ENCODE measurements at places on chromosomes 6 and 20.

- no peak for DNase-seq
These were observed 5.2 kb upstream of the IL17A start for GRCh38 chr6:52180787-52181558.

DNA sequence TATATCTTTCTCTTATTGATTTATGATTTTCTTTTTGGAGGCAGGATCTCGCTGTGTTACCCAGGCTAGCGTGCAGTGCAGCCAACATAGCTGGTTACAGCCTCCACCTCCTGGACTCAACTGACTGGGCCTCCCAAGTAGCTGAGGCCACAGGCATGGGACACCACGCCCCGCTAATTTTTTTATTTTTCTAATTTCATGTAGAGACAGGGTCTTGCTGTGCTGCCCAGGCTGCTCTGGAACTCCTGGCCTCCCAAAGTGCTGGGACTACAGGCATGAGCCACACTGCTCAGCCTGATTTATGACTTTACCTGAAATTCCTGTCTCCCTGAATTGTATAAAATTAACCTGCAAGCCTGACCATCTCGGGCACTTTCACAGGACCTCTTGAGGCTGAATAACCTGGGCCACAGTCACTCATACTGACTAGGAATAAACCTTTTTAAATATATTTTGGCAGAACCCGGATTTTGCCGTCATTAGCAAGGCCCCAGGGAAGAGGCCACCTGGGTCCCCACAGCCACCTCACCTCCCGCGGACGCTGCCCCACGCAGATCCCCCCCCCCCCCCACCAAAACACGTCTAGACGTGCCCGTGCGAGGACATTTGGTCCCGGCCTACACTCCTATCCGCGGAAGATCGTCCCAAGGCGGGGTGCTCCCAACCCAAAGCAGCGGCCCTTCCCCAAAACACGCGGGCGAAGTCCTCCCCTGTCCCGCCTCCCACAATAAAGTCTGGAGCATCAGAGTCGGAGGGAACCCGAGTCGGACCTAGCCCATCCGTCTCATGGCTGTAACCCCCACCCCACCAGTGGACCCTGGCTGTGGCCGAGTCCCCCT, 902 bp downstream of the ZNF337 start:
- DNase-seq: peak; percentile 32

DNA sequence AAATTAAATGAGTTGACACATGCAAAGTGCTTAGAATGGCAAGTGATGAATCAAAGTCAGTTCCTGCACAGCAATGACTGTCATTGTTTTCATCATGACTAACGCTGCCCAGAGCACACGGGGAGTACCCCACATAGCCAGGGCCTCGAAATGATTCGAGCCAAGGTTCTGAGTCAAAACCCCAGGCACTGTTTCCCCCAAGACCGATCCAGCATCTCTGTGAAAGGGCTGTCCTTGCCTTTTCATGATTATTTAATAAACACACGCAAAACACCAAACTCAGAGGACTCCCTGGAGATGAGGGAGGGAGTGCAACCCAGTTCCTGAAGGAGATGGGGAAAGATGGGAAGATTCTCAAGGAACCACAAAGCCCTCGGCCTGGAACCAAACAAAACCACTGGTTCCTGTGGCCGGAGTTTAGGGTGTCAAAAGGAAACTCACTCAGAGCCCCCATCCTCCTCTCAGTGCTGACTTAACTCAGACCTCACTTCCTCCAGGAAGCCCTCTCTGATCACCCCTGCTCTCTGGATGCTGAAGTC, 3.8 kb downstream of the PREX1 start:
- DNase-seq: peak; percentile 65

GRCh38 chr6:97462031-97462430, 179.0 kb upstream of the MMS22L start:
- DNase-seq: no peak

DNA sequence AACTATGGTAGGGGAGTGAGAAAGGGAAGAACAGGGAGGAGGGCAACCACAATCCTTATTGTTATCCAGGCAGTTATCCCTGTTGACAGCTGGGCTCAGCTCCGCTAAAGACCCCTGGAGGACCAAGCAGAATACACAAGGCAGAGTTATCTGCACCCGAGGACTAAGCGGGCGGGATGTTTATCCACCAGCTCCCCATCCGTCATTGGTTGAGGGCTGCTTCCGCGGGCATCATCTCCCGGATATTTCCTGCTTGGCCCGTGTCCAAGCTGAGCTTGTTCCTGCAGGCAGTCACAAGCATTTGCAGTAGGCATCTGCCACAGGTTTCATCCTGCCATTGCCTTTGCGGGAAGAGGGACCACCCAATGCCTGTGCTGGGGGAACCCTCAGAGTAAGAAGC, 102.1 kb downstream of the DLGAP4 start:
- DNase-seq: no peak

DNA sequence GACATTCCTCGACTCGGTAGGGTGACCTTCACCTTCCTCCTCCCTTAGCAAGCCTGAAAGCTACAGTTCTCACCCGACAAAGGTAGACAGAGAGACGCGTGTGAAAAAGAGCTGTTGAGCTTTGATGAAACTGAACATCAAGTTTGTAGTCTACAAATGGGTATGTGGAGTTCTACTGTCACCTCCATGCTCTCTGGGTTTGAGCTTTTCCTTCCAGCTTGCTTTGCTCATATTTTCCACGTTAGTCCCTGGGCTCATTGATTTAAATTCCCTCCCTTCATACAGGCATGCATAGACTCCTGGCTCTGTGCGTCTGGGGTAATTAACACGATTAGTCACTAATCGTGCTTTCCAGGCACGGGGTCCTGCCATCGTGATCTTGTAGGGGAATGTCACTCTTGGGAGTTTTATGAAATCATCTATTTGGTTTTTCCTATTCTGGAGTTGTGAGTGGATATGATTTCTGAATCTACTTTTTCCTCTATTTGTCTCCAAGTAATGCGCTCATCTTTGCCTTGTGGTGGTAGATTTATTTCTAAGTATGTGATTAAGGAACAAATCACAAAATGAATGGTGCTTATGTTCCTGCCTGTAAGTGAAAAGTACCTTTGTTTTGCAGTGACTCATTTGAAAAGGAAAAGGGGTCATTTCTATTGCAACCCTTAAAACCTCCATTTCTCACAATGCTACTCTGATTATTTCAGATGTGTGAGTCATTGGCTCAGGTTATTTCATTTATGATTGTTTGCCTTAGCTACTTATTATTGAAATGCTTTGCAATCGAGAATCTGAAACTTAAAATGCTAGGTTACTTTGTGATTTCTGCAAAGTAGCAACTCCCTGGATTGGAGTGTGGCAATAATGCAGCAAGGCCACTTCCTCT, 154.6 kb downstream of the ZDHHC14 start:
- DNase-seq: no peak

GRCh38 chr6:158188591-158188990, 20.4 kb downstream of the GTF2H5 start:
- DNase-seq: no peak

DNA sequence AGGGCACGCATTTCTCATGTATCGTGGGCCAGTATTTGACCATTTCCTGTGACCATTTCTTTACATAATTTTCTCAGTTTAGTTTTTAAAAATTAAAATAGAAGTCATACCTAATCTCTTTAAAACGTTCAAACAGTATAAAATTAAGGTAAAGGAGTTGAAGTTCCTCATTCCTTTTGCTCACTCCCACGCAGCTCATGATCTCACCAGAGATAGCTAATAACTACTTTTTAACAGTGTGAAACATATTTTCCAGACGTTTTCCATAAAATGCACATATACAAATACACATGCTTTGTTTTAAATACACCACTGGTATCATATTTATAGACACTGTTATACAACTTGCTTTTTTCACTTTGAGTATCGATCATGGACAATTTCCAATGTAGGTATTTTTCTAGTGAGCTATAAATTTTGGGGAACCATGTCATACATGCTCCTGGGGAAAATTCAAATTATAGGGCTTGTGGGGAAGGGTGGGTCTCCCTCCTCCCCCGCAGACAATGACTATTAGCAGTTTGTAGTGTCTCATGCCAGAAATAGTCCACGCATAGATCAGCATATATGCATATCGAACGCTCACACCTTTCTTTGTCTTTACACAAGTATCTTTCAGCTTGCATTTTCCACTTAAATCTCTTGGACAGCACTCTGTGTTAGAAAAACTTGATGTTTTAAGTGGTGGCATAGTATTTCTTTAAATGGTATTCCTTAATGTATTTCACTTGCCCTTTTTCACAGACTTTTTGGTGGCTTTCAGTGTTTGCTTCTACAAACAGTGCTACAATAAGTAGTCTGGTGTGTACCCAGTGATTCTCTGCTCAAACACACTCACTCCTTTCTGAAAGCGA, 145.5 kb upstream of the ZNF217 start:
- DNase-seq: no peak

DNA sequence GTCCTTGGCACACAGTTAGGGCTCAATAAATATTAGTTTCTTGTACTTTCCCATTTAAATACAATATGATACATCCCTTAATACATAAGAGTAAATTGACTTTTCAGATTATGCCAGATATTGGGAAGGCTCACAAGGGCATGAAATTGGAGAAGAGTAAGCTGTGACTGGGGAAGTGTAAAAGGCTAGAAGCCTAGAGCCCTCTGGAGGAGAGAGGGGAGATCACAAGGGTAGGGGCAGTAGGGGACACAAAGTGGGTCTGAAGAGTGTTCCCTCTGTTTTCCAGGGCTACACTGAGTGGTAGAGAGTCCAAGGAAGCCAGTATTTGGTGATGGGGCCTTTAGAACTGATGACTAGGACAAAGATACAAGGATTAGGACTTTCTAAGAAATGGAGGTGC, 562.9 kb upstream of the CHD6 start:
- no peak for DNase-seq

DNA sequence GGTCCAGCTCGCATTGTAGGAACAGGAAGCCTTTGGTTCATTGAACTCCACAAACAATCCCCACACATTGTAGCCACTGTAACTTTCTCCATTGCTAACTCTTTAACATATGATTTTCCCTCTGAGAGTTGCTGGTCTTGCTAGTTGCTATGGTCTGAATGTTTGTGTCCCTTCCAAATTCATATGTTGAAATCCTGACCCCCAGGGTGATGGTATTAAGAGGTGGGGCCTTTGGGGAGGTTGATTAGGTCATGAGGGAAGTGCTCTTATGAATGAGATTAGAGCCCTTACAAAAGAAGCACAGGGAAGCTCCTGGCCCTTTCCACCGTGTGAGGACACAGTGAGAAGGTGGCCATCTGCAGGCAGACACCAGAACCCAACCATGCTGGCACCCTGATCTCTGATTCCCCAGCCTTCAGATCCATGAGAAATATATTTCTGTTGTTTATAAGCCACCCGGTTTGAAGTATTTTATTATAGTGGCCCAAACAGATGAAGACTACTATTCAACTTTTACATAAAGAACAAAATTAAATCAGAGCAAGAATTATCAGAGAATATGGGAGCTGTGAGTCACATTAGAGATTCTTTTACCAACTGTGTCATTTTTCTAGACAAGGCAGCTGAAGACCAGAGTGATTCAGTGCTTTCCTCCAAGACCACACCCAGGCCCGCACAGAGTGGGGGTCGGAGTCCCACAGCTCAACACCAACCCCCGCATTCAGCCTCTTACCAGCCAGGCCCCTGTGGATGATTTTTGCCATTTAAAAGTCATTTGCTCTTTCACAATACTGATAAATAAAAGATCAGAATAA, 143.0 kb downstream of the SAMD5 start:
- DNase-seq: no peak

DNA sequence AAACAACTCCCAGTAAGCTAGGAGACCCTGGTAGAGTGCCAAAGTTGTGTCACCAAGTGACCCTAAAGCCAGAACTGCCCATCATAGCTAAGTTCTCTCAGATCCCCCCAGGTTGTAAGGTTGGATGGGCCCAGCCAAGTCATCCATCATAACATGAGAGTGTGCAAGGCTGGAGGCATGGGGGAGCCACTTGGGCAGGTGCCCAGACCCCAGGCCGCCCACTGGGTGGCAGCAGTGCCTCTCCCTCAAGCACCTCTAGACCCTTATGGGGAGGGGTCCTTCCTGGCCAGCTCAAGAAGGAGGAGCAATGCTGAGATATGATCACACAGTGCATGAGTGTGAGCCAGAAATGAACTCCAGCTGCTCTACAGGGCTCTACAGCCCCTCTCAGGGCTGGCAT, 154.5 kb downstream of the MYLK4 start:
- DNase-seq: no peak

- no peak for DNase-seq
These were observed 102.4 kb downstream of the TNFRSF21 start for GRCh38 chr6:47207261-47207660.

DNA sequence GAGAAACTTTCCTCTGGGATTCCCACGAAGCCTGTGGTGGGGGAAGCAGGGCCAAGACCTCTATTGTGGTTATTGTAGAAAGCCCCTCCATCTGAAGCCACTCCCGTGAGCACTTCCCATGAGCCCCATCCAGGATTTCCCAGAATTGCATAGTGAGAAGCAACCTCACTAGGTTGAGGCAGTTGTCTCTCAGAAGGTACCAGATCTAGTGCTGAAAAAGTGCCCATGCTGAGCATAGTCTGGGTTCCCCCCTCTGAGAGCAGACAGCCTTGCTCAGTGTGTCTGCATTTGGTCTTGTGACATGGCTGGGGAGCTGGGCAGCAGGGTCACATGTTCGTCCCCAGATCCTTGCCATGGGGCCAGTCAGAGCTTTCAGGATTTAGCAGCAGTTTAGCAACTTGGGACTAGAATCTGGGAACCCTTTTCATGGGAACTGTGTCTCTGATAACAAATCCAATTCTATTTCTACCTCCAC, 38.6 kb downstream of the SLC9A8 start:
- DNase-seq: no peak

- DNase-seq: peak; percentile 32
These were observed 50.0 kb upstream of the ESR1 start for GRCh38 chr6:151757506-151757955.

DNA sequence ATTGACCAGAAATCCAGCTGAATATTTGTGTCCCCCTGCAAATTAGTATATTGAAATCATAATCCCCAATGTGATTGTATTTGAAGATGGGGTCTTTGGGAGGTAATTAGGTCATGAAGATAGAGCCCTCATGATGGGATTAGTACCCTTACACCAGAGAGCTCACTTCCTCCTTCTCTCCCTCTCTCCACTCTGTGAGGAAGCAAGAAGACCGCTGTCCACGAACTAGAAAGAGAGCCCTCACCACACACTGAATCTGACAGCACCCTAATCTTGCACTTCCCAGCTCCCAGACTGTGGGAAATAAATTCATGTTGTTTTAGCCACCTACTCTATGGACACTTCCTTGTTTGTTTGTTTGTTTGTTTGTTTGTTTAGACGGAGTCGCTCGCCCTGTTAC, 11.9 kb upstream of the PLAGL1 start:
- no peak for DNase-seq

GRCh38 chr6:129498950-129499842, 210.8 kb downstream of the ARHGAP18 start:
- DNase-seq: no peak

- no peak for DNase-seq
These were observed 723.2 kb downstream of the EPM2A start for GRCh38 chr6:145012039-145012662.

DNA sequence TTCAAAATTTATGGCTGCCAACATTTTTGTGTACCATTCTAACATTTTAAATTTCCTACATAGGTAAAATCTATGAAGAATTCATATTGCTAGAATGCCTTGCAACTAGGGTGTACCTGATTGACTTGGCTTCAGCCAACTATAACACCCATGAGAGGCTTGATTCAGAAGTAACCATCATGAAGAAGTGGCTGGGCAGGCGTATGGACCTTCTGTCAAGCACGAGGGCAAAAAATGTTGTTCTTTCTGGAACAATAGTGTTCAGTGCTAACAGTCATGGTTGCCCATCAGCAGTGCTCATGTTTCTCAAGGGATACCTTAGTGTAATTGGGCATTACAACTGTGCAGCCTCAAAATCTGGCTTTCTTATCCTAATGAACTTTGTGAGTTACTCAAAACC, 42.9 kb downstream of the ID4 start:
- no peak for DNase-seq

GRCh38 chr6:88814909-88815308, 148.5 kb downstream of the RNGTT start:
- DNase-seq: no peak

Data from activated CD4-positive, alpha-beta T cell treated with anti-CD3 and anti-CD28 coated beads, Interleukin-2, amount 50 U/mL, for 48 hours (primary cell).